ENCODE measurements at places on chromosomes 7 and 10.
A peak's percentile ranks its signal among the peaks of the same experiment; 100 is the strongest.

DNA sequence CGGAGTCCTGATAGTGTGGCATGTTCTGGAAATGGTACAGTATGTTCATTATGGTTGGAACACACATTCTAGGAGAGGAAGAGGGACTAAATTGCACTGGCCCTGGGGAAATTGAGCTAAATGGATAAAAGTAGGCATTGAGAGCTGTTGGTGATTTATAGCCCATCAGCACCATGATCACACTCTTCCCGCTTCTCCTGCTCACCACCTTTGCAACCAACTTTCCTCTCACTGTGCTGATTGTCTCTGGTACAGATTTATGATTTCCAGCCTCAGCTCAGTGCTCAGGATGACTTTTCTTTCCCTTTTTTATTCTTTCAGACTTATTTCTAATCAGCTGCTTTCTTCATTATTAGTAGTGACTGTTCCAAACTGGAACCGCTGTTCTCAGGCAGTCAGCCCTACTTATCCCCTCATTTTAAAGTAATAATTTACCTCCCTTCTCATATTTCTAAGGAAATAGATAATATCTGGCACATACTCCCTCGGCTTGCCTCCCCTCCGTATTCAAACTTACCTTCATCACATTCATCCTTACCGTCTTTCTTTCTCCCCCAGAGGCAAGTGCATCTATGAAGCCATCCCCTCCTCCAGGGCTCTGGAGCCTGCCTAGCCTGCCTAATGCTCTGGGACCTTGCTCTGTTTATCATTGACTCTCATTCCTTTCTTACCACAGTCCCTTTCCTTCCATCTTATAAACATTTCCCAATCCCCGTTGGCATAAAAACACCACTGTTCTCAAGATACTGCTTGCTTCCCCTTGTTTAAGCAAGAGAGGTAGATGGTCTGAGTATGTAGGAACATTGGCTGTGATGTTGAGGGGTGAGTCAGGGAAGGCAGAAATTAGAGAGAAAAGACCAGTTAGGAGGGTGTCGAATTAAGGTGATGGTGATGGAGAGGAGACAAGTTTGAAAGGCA lies 51.6 kb upstream of the RPA3 start:
- DNase-seq = no peak

DNA sequence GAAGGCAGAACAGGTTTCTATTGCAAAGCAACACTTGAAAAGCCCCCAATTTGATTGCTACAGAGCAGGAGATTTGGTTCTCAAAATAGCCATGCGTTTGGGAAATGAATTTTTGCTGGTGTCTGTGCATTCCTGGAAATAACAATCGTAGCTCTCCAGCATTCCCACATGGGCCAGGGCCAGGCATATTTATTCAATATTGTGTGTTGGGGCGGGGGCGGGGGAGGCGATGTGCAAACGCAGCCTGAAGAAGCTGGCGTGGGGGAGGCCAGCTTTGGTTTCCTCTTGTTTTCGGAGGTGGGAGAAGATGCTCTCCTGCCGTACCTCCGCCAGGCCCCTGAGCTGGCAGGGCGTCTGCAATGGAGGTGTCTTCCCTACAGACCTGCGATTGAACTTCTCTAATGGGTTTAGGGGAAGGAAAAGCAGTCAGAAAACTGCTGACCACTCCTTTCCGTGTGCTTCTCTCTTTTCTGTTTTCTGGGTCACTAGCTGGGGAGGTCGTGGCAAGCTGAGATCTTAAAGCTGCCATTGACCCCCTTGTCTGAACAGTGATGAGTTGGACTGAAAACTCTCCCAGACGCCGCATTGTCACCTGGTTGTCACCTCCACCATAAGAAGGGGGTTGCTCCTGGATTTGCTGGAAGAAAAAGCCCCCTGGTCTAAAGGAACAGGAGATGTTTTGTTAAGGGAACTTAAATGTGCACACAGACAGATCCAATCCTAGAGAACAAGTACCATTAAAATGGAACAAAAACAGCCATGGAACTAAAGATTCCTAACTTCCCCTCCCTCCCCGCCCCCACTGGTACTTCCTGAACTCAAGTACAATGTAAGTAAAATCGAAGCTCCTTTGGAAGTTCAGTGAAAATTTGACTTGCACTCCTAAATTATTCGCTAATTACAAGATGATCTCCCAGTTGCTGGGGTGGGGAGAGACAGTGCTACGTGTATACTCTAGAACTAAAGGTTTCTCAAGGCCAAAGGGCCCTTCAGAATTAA lies 56.4 kb upstream of the HABP2 start:
- no peak for DNase-seq

DNA sequence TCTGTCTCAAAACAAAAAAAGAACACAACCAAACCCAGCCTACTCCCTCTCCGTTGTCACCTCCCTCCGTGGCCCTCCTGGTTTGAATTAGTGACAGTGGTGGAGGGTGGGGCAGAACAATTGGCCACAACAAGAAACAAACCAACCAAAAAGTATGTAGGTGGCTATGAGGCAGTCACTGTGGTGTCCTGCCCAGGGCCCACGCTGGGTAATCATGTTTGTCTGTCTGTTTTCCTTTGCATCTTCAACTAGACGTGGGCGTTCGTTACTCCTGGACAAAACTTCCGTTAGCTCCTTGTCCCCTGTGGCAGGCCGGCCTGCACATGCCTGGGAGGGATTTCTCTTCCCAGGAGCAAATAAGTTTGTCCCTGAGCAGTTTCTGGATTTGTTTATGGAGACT lies 78.4 kb downstream of the XRCC2 start:
- no peak for DNase-seq

DNA sequence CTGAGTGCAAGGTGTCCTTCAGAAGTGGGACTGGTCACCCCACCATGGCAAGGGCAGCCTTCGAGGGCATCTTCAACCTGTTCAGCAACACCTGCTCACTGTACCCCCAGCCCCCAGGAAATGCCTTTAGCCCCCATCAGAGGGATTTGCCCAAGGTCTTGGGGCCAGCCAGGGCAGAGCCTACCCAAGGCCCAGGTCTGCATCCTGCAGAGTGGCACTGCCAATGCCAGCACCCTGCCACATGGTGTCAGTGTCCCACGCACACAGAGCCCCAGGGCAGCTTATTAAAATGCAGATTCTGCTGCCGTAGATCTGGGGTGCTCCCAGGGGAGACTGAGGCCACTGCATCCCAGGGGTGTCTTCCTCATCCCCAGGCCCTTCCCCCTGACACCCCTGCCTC lies 106.2 kb upstream of the KCTD7 start:
- no peak for DNase-seq

GRCh38 chr10:2619472-2619871 lies 447.9 kb upstream of the PFKP start:
- DNase-seq = no peak

- peak; percentile 34 for DNase-seq
These were observed 33.5 kb downstream of the DPY19L1 start for GRCh38 chr7:35003679-35004303.

- DNase-seq = no peak
These were observed 20.8 kb downstream of the SFTPD start for GRCh38 chr10:79928028-79928583.

- DNase-seq = no peak
These were observed 619 bp upstream of the LMTK2 start for GRCh38 chr7:98105942-98106544.

DNA sequence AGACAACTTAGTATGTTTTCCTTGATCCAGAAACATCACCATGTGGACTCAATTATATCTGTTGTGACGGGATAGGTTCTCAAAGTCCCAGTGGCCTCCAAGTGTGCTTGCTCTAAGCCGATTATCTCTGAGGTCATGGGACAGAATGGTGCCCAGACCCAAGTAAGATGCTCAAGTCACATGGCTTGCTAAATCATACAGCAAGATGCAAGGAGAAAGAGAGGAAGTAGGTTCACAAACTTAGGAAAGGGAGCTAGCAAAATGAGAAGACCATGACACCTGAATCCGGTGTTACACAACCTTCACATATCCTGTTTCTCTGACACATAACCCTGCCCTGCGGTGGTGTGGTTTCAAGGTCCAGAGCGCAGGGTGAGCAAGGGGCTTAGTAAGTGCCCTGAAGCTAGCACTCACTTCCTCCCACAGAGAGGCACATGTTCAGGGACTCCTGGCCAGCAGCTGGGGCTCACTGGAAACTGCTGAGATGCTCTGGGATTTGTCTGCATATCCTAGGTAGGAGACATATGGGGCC lies 590.9 kb upstream of the ANKRD30A start:
- no peak for DNase-seq

DNA sequence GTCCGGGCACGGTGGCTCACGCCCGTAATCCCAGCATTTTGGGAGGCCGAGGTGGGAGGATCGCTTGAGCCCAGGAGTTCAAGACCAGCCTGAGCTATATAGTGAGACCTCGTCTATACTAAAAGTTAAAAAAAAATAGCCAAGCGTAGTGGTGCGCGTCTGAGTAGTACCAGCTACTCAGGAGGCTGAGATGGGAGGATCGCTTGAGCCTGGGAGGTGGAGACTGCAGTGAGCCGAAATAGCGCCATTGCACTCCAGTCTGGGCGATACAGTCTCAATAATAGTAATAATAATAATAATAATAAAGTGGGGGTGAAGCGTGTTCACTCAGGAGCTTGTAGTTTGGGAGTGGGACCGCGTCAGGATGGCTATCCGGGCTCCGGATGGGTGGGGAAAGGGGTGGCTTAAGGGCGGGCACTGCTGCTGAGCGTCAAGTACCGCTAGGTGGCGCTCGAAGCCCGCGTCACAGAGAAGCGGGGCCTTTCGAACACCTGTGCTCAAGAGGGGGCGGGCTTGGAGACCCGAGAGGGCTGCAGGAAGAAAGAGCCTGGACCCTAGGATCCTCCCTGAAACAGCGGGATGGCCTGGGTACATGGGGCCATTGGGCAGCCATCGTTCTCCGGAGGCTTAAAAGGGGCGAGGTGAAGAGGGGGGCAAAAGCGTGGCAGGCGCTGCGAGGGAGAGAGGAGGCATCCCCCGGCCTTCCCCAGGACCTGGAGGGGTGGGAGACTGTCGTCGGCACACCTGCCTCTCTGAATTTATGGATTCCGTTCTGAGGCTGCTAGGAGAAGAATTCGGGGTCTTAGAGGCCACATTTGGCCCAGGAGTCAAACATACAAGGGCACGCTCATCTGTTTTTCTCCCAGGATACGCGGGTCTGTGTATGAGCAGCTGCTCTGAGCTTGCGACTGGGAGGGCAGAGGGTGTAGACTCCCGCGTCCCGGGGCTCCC lies 14.5 kb downstream of the LBX1 start:
- no peak for DNase-seq

GRCh38 chr7:148014541-148014940 lies 576.0 kb upstream of the C7orf33 start:
- DNase-seq = peak; percentile 23

DNA sequence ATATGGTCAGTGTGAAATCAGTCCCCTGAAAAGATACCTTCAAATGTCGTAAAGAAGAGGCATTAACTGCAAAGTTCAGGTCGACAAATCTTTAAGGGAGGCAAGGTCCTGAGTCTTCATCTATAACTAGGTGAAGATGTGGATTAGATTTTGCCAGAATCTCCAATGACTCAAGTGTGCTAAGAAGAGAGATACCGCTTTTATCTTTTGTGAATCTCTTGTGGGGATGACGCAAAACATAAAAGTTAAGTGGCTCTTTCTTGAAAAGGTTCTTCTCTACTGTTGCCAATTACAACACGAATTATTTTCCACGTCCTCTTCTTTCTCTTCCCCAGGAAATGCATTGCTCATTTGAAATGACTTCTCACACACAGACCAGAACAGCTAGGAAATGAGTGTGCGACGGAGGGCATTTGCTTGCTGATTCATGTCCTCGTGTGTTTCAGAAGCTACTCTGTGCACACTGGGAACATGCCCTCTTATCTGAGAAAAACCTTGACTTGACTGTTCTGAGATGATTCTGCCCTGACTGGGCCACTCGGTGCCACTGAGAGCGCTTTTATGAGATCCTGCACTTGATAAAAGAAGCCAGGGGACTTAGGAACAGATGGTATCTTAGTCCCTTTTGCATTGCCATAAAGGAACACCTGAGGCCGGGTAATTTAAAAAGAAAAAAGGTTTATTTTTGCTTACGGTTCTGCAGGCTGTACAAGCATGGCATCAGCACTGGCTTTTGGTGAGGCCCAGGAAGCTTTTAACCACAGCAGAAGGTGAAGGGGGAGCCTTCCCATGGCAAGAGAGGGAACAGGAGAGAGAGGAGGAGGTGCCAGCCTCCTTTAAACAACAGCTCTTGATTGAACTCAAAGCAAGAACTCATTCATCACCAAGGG lies 169.5 kb upstream of the PFKP start:
- DNase-seq = no peak

GRCh38 chr7:69677881-69678493 lies 79.7 kb downstream of the AUTS2 start:
- no peak for DNase-seq

GRCh38 chr10:78715435-78715834 lies 353.3 kb upstream of the ZMIZ1 start:
- DNase-seq = no peak

GRCh38 chr7:33744293-33745075 lies 160.9 kb upstream of the BMPER start:
- peak; percentile 4 for DNase-seq

DNA sequence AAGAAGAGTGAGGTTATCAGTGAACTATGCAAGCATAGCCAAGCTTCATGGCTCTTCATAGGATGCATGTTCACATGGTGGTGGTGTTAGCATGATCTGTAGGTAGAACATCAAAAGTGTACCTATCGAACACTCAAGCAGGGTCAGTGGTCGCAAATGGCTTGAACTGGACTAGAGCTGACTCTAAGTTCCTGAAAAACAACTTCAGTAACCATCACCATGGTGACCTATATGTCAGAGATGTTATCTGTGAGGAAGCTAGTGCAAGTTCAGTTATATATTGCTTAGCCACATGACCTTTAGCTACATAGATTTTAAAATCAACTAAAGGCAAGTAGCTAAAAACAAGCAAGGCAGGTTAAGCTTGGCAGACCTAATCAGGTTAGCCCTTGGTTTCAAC lies 163.1 kb upstream of the AGR3 start:
- DNase-seq = no peak

- no peak for DNase-seq
These were observed 20.0 kb downstream of the COPG2 start for GRCh38 chr7:130648580-130648979.

DNA sequence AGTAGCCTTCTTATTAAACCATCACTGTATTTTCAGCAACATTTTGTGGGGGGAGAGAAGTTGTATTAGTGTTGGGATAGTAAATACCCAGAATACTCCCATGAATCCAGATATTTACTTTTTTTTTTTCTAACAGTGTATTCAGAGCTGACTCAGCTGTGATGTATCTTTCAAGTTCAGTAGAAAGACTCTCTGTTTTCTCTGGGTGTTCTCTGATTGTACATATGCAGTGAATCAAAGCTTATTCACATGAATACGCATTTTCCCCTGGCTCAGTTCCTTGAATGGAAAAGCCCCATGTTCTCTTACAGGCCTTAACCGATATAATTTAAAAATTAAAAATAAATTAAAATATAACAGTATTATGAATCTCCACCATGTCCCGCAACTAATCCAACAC lies 1.3 kb downstream of the TFPI2 start:
- no peak for DNase-seq

All from NCI-H524 treated with DMSO at 0.1 percent for 48 hours (cell line).